Mesenchymal stem cell (in vitro differentiated cells and primary cell): ENCODE measurements at places on chromosomes 6 and 20.
A peak's percentile ranks its signal among the peaks of the same experiment; 100 is the strongest.

GRCh38 chr20:54004445-54004844 lies 65.9 kb downstream of the BCAS1 start:
- DNase-seq: no peak

DNA sequence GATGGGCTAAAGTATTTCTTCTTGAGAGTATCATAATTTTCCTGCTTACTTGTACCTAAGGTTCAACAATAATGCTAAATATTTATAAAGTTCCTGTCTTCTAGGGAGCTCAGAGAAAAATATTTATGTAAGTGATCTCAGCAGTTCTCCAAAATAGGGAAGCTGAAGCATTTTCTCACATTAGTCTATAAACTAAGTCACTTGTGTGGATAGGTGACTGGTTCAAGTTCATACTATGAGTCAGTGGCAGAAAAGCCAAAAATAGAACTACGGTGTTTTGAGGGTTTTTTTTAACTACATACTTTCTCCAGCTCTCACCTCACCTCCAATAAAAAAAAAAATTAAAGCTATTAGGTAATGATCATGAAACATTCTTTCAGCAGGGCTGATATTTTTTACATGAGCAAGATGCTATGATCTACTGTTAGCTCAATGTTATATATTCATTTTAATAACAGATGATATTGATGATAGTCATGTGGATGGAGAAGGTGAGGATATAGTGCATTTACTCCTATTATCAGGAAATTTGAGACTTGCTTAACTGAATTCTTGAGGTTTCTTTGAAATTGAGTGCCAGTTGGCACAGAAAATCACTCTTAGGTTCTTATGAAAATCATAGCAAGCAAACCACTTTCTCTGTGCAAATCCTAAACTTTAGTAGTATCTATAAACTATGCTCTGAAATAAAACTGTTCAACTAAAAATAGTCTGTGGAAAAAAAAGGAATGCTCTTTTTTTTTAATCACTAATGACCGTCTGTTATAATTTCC lies 4.1 kb upstream of the MOXD1 start:
- DNase-seq: peak; percentile 47

GRCh38 chr6:28981833-28982475 lies 23.2 kb downstream of the ZNF311 start:
- peak; percentile 96 for DNase-seq

GRCh38 chr6:112149236-112149635 lies 61.8 kb downstream of the FAM229B start:
- DNase-seq: peak; percentile 79

GRCh38 chr6:10099529-10100140 lies 315.2 kb downstream of the TFAP2A start:
- DNase-seq: no peak

- DNase-seq: peak; percentile 83
Observed at GRCh38 chr20:34190679-34191090, 50.5 kb upstream of the ASIP start.

- no peak for DNase-seq
Observed at GRCh38 chr6:48550603-48551002, 439.6 kb upstream of the PTCHD4 start.

- DNase-seq: no peak
Observed at GRCh38 chr6:42756722-42757121, 10.8 kb upstream of the TBCC start.

DNA sequence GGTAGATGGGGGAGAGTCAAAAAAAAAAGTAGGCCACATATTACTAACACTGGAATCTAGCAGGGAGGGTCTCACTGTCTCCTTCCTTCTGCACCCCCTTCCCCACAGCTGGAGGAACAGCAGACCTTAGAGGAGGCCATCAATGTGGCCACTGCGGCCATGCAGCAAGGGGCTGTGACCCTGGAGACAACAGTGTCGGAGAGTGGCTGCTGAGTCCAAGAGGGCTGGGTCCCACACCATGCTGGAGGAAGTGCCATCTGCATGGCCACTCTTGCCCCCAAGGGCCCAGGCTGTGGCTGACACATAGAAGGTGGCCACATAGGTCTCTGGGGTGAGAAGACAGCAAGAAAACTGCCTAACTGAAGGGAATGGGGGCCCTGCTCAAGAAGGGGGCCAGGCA lies 2.6 kb upstream of the DEF6 start:
- DNase-seq: no peak

DNA sequence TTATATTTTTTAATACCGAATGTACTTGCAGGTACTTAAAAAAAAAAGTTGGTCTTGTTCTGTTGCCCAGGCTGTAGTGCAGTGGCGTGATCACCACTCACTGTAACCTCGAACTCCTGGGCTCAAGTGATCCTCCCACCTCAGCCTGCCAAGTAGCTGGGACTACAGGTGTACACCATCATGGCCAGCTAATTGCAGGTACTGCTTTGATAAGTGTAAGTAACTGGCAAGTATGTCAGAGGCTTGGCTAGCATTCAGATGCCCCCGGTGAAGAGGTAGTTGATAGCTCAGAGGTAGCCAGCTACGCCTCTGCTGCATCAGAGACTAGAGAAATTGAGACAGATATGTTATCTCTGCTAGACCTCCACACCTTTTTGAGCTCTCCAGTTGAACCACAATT lies 40.5 kb downstream of the BTBD9 start:
- no peak for DNase-seq

DNA sequence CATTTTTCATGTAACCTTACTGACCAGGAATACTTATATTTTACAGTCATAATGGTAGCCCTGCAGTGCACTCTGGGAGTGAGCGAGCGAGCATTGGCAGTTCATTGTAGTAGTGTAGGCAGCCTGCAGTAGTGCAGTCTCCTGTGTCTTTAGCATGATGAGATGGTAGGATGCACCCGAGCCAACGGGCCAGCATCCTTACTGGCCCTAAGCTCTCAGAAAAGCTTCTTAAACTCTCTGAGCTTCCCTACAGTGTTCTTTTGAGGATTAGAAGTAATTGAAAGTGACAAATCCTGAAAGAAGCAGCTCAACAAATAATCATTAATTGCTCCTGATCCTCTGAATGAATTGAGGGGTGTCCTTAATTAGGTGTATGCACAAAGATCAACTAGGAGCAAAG lies 20.9 kb downstream of the SLC9A8 start:
- no peak for DNase-seq

DNA sequence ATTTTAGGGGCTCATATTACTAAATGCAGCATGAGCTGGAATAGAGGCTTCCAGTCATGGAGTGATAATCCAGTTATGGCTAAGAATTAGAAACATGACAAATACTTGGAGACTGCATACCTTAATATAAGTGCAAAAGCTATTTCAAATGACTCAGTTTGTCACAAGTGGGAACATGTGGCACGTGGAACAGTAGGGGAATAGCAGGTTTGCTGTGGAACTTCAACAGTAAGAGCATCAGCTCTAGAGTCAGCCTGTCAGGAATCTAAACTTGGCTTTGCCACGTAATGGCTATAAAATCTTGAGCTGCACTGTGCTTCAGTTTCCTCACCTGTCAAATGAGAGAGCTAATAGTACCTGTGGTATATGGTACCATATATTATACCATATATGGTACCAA lies 62.1 kb downstream of the HTR1B start:
- DNase-seq: no peak

GRCh38 chr6:5156627-5157026 lies 71.5 kb downstream of the PPP1R3G start:
- DNase-seq: no peak
